ENCODE measurements at places on chromosomes 5 and 9.

- no peak for DNase-seq
Measured at GRCh38 chr9:134707031-134707680, 65.6 kb downstream of the COL5A1 start.

DNA sequence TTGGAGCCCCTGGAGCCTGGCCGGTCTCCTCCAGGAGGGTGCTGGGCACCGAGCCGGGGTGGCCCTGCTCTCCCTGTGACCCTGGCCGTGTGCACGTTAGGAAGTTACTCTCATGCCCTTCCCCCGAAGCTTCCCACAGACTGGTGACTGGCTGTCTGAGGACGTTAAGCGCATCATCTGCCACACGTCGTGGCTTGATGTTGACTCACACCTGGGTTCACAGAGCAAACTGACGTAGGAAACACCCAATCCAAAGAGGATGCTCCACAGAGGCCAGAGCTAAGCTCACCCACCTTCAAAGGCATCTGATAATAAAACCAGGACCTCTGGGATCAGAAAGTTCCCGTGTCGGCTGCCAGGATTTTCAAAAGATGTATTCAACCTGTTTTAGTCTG lies 152.9 kb upstream of the PHYKPL start:
- DNase-seq, result no peak

GRCh38 chr5:143403334-143403592 lies 223 bp downstream of the NR3C1 start:
- no peak for DNase-seq

- no peak for DNase-seq
Measured at GRCh38 chr5:122236270-122237040, 75.6 kb upstream of the SNCAIP start.

DNA sequence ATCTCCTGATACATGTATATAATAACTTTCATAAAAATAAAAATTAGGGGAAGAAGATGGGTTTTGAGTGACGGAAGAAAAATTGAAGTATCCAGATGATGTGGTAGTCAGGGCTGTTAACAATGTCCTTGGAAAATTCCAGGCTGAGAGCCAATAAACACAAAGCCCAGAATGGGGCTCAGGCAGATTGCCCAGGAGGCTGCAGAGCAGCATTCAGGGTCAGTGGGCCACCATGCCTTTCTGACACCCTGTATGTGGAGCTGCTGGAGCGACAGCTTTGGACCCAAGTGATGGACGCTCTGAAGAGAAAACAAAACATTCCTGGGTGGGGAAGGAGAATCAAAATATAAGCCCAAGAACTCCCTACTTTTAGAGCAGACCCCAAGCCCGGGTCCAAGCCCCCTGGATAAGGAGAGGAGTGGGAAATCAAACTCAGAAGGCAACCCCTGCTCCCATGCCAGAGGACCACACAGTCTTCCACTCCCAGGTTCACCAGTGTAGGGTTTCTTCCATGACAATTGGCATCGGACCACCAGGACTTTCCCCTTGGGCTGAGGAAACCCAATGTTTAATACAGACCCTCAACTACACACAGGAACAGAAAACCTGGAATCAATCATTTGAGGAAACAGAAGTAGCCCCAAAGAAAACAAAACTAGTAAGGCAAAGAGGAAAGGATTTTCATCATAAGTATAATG lies 45.7 kb upstream of the SPATA31C2 start:
- no peak for DNase-seq

DNA sequence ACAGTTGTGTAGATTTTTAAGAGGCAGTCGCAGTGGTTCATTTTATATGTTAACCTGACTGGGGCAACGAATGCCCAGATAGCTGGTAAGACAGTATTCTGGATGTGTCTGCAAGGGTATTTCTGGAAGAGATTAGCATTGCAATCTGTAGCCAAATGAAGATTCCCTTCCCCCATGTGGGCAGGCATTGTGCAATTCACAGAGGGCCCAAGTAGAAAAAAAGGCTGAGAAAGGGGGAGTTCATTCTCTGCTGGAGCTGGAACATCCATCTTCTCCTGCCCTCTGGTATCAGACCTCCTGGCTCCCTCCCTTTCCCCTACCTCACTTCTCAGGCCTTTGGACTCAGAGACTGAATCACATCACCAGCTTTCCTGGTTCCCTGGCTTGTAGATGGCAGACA lies 70.6 kb downstream of the TENT4A start:
- no peak for DNase-seq

GRCh38 chr9:278651-279050 lies 64.0 kb downstream of the DOCK8 start:
- no peak for DNase-seq

GRCh38 chr5:77774981-77775789 lies 954 bp downstream of the TBCA start:
- no peak for DNase-seq

- DNase-seq, result no peak
Measured at GRCh38 chr5:18772475-18772874, 1138.2 kb downstream of the TAF11L14 start.

- DNase-seq, result no peak
Measured at GRCh38 chr9:115364991-115365390, 247.0 kb upstream of the TNC start.

DNA sequence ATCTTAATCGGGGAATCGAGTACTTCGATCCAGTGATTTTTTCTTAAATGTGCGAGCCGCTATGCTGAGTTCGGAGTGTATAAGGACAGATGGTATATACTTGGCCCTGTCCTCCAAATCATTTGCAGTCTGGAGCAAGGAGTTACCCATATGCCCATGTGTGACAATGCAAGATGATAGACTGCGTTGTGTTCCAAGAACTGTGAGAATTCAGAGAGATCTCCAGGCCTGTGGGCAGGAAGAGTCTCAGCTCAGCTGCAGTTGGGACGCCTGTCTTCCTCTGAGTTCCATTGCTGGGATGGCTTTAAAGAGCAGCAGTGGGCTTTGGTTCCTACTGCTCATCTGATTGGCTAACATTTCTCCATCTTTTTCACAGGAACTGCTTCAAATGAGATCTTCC lies 106.6 kb downstream of the ADAMTS16 start:
- DNase-seq, result no peak

GRCh38 chr5:51385216-51385615 lies 2.0 kb downstream of the ISL1 start:
- no peak for DNase-seq

- DNase-seq, result no peak
Measured at GRCh38 chr9:3292311-3292710, 233.5 kb downstream of the RFX3 start.

GRCh38 chr9:34688329-34689115 lies 2.6 kb downstream of the CCL19 start:
- no peak for DNase-seq

GRCh38 chr9:108434502-108434901 lies 421.3 kb downstream of the ACTL7B start:
- no peak for DNase-seq

GRCh38 chr9:116653348-116654058 lies 33.6 kb upstream of the TRIM32 start:
- DNase-seq, result no peak

GRCh38 chr9:108996643-108997042 lies 16.7 kb downstream of the CTNNAL1 start:
- no peak for DNase-seq

- no peak for DNase-seq
Measured at GRCh38 chr5:172496671-172497371, 42.5 kb upstream of the SH3PXD2B start.

DNA sequence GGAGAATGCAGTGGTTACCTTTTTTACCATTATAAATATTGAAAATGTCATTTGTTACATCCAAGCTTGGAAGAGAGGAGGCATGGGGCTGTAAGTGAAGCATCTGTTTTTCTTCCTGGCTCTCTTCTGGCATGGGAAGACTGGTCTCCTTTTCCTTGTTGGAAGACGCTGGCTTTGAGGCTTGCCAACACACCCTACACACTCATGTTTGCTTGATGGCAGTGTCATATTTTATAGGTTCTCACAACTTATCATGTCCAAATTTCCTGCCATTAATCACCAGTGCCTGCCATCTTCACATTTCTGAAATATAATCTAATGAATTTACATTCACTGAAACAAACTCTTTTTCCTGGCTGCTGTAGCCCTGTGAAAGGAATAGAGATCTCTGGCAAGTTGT lies 252.9 kb downstream of the MAN2A1 start:
- DNase-seq, result no peak

GRCh38 chr5:168624850-168625364 lies 45.7 kb upstream of the PANK3 start:
- DNase-seq, result no peak

DNA sequence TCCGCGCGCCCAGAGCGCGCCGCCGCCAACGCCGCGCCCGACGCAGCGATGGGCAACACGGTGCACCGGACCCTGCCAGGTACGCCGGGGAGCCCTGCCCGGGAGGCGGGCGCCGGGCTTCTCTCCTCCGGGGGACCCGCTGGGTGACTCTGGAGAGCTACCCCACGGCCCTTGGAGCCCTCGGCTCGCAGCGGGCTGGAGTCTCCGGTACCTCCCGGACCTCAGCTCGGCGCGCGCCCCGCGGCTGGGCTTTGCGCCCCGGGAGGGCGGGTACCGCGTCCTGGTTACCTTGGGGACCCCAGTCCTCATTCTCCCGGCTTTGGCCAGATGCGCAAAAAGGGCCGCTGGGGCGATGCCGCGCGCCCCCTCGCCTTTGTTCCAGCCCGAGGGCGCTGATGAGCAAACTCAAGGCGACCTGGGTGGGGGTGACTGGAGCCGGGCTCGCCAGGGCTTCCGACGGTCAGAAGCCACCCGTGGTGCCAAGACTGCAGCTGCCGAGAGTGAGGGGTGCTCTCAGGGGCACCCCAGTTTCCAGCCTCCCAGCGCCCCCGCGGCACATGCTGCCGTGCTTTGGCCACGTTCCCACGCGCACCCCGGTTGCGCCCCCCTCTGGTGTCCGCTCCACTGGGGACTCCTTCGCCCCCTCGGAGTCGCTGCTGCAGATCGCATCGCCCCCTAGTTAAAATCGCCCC lies 442 bp downstream of the NEURL1B start:
- no peak for DNase-seq

- no peak for DNase-seq
Measured at GRCh38 chr5:65803699-65804391, 81.8 kb downstream of the NLN start.

GRCh38 chr5:57777174-57777581 lies 294.6 kb upstream of the ACTBL2 start:
- no peak for DNase-seq

GRCh38 chr9:114472765-114473446 lies 32.4 kb downstream of the WHRN start:
- DNase-seq, result no peak

GRCh38 chr5:38867416-38867815 lies 21.6 kb downstream of the OSMR start:
- DNase-seq, result no peak

GRCh38 chr9:127569886-127570401 lies 42.1 kb upstream of the STXBP1 start:
- no peak for DNase-seq

GRCh38 chr5:133421394-133421793 lies 190.9 kb downstream of the FSTL4 start:
- DNase-seq, result no peak

- no peak for DNase-seq
Measured at GRCh38 chr5:56822981-56823380, 7.6 kb downstream of the MAP3K1 start.

- no peak for DNase-seq
Measured at GRCh38 chr9:22452415-22453010, 5.9 kb downstream of the DMRTA1 start.

DNA sequence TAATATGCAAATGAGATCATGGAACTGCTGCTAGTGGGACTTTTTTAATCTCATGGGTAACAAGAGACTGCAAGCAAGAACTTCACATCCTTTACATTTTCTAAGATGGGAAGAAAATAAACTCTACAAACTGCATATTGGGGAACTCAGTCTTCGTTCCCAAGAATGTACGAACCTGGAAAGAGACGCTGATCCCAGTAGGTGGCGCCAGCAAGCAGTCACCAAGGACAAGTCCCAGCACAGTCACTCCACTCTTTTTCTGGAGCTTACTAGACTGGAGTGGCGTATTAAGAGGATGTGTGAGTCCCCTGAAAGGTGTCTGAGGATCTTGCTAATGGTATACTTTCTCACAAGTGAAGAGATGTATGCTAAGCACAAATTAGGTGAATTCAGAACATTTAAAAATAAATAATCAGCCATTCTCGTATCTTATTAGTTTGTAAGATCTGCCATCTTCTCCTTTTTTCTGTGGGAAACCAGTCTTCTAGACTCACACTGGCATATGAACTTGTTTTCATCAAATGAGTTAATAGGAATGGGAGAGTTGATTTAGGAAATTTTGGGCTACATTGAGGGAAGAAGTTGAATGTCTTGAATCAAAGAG lies 16.0 kb upstream of the PUM3 start:
- peak; percentile 4 for DNase-seq

DNA sequence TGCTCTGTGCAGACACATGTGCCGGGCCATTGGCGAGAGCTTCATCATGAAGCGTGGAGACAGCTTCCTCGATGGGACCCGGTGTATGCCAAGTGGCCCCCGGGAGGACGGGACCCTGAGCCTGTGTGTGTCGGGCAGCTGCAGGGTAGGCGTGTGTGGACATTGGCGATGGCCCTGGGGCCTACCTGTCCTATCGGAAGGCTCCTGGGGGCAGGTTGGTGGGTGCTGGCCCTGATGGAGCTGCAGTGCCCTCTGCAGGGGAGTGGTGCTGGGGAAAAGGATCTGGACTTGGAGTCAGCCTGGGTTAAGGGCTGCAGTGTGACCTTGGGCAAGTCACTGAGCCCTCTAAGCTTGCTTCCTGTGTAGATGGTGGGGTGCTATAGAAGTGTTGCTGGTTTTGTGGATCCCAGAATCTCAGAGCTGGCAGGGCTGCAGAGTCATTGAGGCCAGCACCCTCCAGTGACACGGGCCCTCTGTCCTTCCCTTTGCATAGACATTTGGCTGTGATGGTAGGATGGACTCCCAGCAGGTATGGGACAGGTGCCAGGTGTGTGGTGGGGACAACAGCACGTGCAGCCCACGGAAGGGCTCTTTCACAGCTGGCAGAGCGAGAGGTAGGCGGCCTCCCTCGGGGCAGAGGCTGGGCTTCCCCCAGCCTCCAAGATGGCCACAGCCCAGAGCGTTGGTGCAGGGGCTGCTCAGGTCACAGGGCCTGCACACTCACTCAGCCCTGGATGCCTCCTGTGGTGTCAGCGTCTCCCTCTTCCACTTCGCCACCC lies 15.8 kb downstream of the ADAMTS13 start:
- DNase-seq, result no peak

DNA sequence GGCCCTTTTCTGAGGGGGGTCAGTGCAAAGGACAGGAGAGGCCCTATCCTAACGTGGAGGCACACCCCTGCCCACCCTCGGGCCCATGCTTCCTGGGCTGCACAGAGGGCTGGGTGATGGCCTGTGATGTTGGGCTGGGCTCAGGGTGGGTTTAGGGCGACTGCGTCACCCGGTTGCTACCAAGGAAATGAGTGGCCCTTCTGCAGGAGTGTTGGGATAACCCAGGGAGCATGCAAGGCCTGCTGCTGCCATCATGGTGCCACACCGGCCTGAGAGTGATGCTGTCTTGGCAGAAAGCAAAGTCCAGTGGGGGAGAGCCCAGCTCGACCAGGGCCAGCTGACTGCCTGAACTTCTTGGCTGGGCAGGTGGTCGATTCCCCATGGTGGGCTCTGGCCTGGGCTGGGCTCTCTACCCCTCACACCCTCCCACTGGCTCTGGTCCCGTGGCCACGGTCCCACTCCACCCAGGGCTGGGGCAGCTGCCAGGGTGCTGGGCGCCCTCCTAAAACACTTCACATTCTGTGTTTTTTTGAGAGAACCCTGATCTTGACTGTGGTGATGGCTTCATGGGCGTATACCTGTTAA lies 21.5 kb upstream of the MRNIP start:
- no peak for DNase-seq

GRCh38 chr9:120693700-120694008 lies 20.6 kb downstream of the MEGF9 start:
- DNase-seq, result no peak
